ENCODE measurements at places on chromosomes 3 and 15.

GRCh38 chr15:90463381-90463780 lies 66.3 kb upstream of the CRTC3 start:
- no peak for DNase-seq

GRCh38 chr3:150773616-150774192 lies 10.7 kb upstream of the SIAH2 start:
- no peak for DNase-seq

GRCh38 chr3:188432802-188433520 lies 279.0 kb downstream of the LPP start:
- DNase-seq = no peak

GRCh38 chr3:195583831-195584542 lies at the start of gene APOD:
Gene APOD, minus strand, starts transcription at chr3:195583940. Its CDS starts 4,479 bp downstream, at chr3:195579461.
- DNase-seq = no peak

DNA sequence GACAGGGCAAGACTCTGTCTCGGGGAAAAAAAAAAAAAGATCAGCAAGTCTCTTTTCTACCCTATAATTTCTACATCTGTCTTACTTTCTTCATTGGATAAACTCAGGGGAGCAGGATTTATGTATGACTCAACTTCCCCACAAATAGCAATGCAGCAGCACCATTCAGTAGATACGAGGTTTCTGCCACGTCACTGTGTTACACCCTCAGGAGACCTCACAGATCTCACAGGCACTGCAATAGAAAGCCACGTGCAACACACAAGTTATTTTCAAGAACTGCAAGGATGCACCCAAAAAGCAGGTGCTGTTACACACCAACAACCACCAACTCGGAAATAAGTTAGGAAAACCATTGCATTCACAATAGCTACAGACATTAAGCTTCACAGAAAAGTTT lies 30.2 kb downstream of the TSPAN3 start:
- DNase-seq = no peak

DNA sequence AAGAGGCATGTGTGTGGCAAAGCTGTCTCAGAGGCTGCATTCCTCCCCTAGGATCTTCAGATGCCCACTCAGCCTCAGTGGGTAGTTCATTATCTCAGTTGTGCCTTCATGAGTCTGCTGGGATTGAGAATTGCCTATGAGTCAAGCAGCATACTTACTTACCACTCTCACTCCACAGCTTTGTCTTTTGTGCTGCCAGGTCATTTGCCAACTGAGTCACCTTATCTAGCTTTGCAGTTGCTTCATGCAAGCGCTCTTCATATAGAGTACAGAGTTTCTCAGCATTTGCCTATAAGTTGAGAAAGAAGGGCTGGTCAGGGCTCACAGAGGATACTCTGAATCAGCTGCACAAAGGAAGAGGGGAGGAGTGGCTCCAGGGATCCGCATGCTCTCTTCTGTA lies 89.5 kb downstream of the MYH15 start:
- no peak for DNase-seq

- peak; percentile 56 for DNase-seq
Measured at GRCh38 chr3:193605876-193606275, 12.9 kb downstream of the OPA1 start.

DNA sequence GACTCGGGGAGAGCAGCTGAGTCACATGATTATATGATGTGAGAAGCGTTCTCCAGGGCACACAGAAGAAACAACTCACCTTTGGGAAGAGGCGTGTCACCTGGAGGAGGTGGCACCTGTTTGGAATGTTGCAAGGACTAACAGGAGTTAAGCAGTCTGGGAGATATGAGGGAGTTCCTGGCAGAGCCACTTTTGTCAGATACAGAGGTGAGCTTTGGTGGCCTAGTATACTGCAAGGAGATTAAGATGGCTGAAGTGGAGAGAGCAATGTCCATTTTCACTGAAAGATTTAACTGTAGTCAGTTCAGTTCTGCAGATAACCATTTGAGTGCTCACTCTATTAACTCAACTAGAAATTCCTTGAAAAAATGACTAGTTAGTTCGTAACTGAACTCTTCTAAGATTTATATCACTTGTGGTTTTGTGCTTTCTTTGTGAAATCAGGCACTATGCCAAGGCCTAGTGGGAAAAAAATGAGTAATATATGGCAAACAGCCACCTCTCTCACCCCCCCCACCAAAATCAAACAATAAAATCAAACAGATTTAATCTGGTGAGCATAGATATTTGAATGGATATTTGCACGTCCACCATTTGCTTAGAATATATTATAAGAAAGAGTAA lies 61.3 kb downstream of the CRYBG3 start:
- peak; percentile 35 for DNase-seq

DNA sequence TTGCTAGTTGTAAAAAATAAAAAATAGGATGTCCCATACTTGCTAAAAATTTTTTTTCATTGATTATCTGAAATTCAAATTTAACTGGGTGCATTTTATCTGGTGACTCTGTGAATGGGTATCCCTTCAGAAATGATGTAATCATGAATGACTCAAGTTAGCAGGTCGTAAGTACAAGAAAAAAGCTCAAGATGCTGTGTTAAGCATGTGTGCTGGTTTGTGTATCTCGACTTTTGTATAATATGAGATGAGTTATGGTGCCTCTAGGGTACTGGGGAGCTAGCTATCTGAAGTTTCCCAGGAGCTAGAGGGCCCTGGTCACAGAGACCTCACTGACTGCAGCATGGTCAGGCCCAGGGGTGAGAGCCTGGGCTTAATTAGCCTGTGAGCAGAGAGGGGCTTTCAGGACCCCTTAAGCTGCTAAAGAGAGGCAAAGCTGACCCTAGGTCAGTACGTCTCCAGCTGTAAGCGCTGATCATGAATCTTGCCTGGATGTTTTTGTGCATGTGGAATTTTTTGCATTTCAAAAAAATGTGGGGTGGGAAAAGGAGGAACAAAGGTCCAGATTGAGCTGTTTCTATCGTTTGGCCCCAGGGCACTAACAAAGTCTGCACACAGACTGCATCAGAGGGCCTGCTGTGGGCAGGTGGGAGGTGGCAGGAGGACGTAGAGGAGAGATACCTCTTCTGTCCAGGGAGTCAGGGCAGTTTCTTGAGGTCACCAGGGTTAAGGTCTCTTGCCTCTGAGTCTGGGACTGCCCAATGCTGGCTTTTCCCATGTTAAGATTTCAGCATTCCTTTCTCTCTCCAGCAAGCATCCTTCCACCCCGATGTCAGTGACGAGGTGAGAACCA lies 233.2 kb upstream of the TPM1 start:
- no peak for DNase-seq

DNA sequence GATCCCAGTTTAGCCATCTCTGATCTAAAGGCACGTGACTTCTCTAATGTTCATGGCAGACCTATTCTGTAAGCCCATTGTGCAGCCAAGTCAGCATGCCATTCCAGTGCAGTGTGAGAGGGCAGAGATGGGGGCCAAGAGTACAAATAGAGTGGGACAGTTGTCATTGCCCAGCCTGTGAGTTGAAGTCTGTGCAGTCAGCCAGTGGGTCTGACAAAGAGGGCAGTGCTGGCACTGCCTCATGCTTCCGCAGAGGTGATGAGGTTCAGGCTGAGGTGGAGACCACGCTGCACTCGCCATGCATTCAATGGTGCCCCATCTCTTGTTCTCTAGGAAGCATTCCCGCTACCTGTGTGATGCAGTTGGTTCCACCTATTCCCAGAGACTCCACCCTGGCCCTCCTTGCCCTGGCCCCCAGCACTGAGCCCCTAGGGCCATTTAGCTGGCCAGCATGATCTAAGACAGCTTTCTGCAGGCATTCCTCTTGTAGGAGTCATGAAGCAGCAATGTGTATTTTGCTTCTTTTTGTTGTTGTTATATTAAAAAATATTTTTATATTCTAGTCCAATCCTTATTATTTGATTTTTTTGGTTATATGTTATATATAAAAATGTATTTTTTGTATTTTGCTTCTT lies 3.7 kb downstream of the MRAS start:
- no peak for DNase-seq

DNA sequence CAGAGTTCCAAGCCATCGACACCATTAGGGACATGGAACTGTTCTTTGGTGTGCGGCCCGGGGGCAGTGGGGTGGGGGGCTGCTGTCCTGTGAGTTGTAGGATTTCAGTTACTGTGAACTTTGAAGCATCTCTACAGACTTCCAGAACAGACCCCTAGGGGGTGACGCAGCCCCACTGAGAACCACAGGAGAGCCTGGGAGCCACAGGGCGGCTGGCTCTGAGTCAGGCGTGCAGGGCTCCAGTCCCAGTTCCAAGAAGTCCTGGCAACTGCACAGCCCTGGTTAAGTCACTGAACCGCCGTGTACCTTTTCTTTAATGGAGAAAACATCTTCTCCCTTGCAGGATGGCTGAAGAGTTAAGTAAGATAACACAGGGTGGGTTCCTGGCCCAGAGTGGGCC lies 23.5 kb upstream of the LRTM1 start:
- DNase-seq = no peak

- DNase-seq = no peak
Measured at GRCh38 chr15:31871166-31871886, 159.0 kb upstream of the CHRNA7 start.

GRCh38 chr3:110391640-110392395 lies 679.8 kb upstream of the NECTIN3 start:
- no peak for DNase-seq

DNA sequence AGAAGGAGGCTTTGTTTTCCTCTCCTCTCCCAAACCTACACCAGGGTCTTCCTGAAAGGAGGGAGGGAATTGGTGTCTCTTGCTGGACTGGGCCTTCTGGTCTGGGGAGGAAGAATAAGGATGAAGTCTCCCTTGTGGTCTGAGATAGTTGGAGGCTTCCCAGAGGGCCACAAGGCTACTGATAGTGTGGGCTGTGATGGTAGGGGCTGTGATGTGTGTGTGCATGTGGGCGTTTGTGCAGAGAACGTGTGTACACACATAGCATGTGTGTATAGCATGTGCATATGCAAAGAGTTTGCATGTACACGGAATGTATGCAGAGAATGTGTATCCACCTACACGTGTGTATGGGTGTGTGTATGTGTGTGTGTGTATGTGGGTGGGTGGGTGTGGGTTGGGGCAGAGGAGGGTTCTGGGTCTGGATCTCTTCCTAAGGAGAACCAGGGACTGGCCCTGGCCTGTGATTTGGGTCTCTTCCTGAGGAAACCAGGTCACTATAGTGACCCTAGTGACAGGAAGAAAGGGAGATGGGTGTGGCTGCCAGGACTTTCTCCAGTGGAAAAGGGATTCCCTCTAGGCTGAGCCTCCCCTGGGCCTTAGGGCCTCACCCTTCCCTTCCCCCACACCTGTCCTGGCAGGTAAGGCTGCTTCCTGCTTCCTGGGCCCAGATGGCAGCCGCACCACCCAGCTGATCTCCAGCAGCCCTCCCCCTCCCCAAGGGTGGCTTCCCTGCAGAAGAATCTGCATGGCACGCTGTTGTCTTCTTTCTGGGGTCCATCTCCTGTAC lies 1.7 kb downstream of the FLNB start:
- no peak for DNase-seq

Measured in SK-N-MC (cell line).